ENCODE measurements at places on chromosomes 12 and 14.

GRCh38 chr12:120761519-120761934, 35.9 kb downstream of the ACADS start:
- DNase-seq = no peak

GRCh38 chr14:104770851-104771272, 17.9 kb downstream of the SIVA1 start:
- no peak for DNase-seq

DNA sequence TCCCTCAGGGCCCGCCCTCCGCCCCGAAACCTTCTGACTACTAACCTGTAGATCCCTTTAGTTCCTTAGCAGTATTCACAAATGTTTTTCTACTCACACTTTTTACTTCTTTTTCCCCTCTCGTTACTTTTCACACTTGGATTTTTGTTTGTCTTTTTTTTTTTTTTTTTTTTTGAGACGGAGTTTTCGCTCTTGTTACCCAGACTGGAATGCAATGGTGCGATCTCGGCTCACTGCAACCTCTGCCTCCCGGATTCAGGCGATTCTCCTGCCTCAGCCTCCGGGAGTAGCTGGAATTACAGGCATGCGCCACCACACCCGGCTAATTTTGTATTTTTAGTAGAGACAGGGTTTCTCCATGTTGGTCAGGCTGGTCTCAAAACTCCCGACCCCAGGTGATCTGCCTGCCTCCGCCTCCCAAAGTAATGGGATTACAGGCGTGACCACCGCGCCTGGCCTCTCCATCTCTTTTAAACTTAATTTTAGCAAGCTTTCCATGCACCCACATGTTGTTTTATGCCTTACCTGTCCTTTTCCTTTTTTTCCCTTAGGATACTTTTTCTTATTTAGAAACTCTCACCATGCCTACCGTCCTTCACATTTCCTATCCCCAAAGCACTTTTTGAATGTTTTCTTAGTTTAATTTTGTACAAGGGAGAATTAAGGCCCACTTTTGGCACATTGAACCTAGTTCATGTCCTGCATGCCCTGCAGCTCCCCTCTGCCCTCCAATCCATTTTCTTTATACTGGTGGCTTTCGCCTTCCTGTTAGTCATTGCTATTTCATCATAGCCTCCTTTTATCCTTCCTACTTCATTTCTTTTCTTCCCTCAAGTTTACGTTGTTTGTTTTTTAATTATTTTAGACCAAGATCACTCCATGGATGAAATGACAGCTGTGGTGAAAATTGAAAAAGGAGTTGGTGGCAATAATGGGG, 1.1 kb downstream of the SP1 start:
- DNase-seq = no peak

DNA sequence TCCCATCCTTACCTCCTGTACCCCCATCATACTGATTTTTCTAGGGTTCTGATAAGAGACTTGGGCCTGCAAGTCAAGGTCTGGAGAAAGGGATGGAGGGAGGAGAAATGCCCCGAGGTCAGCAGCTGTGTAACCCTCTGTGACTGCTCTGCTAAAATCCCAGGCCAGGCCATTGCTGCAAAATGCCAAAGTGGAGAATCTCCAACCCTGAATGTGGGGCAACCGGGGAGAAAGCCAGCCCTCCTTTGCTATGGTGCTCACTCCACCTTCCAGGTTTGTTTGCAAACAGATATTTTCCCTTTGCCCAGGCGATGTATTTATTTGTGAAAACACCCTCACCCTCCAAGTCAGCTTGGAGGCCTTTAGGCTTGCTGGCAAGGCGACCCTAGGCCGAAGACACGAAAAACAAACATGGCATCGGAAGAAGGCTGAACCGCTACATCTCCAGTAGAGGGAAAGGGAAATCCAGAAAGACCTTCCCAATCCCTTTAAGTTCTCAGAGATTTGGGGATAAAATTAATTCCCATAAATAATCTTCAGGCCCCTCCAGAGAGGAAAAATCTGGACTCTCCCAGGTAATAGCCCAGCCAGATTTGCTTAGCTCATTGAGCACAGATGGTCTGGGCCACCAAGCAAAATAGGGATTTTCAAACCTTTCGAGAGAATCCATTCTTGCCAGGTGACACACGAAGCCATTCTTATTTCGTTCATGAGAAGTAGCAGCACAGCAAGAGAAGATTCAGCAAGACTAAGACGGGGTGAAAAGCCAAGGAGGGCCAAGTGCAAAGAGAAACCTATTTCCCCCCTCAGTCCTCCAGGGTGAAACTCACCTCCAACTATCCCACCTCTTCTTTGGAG, 1.3 kb upstream of the TBX5 start:
- no peak for DNase-seq

DNA sequence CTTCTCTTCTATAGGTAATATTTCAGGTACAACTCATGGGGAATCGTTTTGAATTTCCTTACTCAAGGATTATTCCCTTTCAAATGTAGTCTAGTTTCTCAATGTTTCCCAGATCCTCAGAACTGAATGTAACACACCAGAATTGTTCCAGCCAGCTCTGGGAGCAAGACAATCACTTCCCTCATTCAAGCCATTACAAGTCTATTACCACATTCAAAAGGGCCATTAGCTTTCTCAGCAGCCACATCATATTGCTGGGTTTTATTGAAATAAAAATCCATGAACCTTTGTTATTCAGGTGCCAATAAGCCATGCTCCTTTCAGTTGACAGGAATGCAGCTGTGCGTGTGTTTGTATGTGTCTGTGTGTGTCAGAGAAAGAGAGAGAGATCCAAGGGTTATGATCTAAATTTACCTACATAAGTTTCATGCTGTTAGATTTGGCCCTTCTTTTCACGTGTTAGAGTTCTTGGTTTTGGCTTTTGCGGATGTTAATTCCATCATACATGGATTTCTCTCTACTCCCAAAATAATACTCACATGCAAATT, 357.7 kb downstream of the BCAT1 start:
- peak; percentile 26 for DNase-seq

DNA sequence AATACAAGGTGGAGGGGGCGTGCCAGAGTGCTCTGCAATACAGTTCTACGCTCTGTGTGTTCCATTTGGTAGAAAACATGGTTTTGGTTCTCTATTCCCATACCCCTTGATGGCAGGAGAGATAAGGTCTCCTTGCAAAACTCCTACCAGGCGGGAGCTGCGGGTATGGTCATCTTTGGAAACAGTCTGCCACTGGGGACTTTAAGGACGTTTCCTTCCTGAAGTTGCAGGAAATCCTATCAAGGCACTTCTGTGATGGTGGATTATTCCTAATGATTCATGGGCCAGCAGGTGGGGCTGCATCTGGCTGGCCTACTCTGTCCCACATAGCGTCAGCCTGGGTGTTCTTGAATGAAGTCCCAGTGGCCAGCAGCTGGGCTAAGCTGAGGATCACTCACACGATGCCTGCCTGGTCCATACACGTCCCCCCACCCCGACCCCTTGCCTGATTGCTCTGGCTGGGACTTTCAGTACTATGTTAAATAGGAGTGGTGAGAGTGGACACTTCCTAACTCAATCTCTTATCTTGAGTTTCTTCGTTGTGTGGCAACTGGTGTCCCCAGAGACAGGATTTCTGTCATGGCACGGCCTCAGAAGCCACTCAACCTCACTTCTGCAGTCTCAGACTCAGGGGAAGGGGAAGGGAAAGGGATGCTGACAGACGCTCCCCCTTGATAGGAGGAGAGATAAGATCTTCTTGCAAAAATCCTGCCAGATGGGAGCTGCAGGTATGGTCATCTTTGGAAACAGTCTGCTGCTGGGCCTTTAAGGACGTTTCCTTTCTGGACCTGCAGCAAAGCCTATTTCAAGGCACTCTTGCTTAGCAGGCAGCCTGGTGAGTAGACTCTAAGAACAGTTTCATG, 61.0 kb upstream of the FKBP4 start:
- DNase-seq = no peak

- DNase-seq = no peak
Observed at GRCh38 chr12:15088105-15088504, 115.3 kb downstream of the PDE6H start.

GRCh38 chr12:104490850-104491249, 34.1 kb downstream of the CHST11 start:
- no peak for DNase-seq

DNA sequence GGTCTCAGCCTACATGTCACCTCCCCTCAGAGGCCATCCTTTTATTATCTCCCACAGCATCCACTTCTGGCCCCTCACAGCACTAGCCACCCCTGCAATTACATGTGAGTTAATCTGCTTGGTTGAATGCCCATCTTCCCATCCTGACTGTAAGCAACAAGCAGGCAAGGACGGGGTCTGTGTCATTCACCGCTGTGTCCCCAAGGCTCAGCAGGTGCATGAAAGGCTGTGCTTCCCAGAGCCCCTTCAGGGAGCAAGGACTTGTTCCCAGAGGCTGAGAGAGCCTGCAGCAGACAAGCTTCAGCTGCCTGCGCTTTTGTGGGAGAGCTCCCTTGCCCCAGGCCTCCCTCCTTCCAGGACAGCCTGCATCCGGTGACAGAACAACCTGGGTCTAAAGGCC, 172.7 kb upstream of the GSC start:
- no peak for DNase-seq

DNA sequence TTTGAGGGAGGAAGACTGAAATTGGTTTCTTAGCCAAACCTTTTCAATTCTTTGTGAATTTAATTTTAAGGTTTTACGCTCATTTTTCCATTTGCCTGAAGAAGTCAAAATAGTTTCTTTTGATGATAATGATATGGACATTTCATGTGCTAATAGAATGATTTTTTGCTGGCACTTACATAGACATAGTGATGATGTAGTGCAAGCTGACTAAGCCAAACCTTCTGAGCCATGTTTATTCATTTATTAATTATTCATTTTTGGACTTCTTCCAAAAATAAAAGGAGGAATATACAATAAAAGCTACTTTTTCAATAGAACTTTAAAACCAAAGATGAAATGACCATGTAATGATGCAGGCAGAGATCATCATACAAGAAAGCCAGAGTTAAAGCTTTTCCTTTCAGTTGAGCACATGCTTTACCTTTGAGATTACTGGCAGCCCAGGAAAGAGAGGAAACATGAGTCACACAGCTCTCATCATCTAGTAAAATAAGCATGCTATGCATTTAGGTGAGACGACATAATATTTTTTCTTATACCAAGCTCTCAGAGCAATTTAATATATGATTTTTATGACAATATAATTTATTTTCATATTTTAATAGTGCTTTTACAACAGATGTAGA, 24.8 kb downstream of the KCNA1 start:
- no peak for DNase-seq

GRCh38 chr14:98931126-98931525, 340.9 kb downstream of the BCL11B start:
- no peak for DNase-seq

- no peak for DNase-seq
Observed at GRCh38 chr14:36151335-36151734, 25.2 kb downstream of the PTCSC3 start.

GRCh38 chr12:51820526-51821439, 27.7 kb downstream of the FIGNL2 start:
- peak; percentile 80 for DNase-seq

GRCh38 chr12:124744659-124745464, 118.8 kb downstream of the SCARB1 start:
- no peak for DNase-seq

GRCh38 chr12:21893924-21894323, 47.3 kb downstream of the ABCC9 start:
- no peak for DNase-seq

GRCh38 chr14:67487937-67488893, at the start of gene TMEM229B:
TSS of gene TMEM229B (minus strand) at chr14:67488721. CDS start at chr14:67473923, 14,798 bp downstream.
- no peak for DNase-seq

- DNase-seq = no peak
Observed at GRCh38 chr14:85281921-85282320, 248.0 kb upstream of the FLRT2 start.

DNA sequence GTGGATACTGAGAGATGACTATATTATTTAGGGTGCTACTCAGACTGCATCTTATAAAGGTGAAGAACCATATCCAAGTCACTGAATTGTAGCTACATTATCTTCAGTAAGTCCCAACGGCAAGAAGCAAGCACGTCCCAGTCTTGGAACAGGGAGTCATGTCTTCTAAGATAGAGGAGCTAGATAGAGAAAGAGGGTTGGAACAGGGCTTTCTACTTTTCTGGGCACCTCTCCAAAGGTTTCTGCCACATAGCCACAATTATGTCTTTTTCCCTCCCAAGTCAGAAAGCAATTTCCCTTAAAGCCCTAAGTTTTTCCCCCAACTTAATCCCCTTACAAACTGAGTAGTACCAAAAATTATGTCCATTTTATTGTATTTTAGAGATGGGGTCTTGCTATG, 22.4 kb downstream of the MAPK1IP1L start:
- DNase-seq = no peak

DNA sequence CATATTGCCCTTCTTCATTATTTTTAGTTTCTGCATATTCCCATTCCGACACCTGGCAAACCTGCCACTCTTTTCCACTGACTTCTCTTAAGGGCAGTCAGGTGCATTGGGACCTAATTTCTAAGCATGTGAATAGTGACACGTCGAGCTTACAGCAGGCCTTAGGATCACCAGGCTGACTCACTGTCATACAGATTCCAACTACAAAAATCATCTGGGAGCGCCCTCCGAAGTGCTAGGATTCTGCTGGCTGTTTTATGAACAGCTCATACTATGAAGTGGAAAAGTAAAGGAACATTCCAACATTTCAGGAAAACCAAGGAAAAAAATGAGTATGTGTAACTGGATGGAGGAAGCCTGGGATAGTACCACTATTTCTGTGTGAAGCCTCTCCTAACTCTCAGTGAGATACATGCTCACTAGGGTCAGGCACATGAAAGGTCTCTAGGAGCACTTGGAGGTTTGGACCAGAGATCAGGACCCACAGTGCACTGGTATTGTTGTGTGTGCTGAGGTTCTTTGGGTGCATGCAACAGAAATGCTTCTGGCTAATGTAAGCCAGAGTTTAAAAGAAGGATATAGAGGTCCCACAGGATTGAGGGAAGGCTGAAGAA, 257.4 kb downstream of the ZFP36L1 start:
- no peak for DNase-seq

DNA sequence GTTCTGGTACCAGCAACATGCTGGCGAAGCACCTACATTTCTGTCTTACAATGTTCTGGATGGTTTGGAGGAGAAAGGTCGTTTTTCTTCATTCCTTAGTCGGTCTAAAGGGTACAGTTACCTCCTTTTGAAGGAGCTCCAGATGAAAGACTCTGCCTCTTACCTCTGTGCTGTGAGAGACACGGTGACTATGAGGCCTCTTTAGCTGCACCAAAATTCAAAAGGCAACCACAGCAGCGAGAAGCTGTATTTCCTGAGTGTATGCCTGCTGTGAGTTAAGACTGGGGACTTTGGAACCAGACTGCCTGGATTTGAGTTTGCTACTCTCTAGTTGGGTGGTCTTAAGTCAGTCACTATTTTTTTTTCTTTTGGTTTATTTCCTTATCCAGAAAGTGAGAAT, 8.7 kb upstream of the OR10G2 start:
- no peak for DNase-seq

- no peak for DNase-seq
Observed at GRCh38 chr12:116301621-116302020, 24.1 kb upstream of the MED13L start.
